ENCODE measurements at places on chromosomes 16 and 17.
A peak's percentile ranks its signal among the peaks of the same experiment; 100 is the strongest.

DNA sequence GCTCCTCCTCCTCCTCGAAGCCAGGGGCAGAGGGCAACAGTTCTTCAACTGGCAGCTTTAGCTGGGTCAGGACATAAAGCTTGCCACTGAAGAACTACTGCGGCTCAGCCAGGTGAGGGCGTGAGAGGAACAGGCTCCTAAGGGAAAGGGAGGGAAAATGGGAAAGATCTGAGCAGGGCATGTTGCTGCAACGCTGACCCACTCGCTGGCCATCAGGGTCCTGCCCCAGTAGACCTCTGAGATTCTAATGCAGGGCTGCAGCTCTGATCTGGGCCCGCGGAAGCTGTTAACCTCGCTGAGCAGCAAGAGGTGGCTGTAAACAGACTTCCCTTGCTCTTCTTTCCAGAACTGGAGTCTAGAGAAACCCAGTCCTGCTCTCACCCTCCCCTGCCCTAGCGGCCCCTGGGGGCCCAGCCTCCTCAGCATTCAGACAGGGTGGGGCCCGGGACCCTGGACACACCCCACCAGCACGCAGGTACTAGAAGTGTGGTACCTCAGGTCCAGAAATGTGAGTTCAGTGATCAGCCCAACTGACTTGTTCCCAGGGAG, 3.8 kb upstream of the TLCD2 start:
- no peak for DNase-seq

GRCh38 chr17:36849871-36850348, 87.4 kb upstream of the LHX1 start:
- peak; percentile 49 for DNase-seq

GRCh38 chr16:83734136-83734535, 73.6 kb upstream of the HSBP1 start:
- no peak for DNase-seq

DNA sequence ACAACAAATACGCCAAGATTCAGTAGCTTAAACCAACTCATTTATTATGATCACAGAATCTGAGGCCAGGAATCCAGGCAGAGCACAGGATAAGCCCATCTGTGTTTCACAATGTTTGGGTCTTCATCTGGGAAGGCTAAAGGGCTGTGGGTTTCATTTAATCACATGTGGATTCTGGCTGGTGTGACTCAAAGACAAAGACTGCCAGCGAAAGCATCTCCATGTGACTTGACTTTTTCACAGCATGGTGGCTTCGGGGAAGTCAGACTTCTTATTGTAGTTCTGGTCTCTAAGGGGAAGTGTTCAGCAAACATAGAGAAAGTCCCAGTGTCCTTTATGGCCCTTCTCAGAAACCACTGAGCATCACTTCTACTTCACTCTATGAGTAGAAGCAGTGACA, 1014.4 kb upstream of the GOT2 start:
- DNase-seq: no peak

DNA sequence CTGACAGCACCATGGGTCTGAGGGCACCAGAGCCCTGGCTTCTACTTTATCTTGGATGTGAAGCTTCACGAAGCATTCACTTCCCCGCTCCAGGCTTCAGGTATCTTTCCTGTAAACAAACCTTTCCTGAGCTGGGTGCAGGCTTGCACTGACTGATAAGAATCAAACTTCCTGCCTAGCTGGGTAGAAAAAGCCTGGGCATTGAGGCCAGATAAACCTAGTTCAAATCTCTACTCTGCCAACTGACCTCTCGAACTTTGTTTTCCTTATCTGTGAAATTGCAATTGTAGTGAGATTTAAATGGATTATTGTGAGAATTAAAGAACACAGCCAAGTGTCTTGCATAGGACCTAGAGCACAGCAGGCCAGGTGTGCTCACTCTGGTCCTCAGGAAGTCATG, 2.9 kb upstream of the TMEM208 start:
- no peak for DNase-seq

DNA sequence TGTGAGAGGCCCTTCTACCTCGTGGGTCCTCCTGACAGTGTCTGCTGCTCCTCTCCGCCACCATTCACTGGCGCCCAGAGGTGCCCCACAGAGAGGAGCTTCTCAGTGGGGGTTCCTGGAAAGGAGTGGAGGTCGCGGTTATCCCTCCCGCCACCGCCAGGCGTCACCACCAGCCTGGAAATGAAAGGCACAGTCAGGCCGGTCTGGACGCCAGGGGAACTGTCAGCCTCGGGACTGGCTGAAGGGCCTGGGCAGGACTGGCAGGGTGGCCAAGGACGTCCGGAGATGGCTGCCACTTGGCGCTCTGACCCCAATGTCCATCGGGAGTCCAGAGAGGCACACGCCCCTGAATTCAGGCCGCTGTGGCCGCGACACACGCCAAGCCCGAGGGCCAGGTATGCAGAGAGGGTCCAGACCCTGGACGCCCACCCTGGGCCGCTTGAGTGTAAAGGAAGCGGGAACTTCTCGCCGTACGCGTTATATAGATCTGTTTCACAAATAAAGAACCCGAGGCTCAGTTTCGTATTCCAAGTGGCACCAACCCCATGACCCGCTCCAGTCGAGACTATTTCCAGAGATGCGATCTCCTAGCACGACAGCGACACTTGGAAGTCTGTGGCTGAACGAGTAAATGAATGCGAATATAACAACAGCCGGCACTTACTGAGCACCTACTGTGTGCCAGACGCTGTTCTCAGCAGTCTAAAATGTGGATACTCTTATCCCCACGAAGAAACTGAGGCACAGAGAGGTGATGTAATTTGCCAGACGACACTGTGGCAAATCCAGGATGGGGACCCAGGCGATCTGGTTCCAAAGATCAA, 7.6 kb upstream of the NXPH3 start:
- DNase-seq: peak; percentile 32

- no peak for DNase-seq
These were observed 191.8 kb downstream of the MAP2K6 start for GRCh38 chr17:69606142-69606800.

GRCh38 chr17:39443326-39443725, 7.7 kb downstream of the MED1 start:
- DNase-seq: no peak

DNA sequence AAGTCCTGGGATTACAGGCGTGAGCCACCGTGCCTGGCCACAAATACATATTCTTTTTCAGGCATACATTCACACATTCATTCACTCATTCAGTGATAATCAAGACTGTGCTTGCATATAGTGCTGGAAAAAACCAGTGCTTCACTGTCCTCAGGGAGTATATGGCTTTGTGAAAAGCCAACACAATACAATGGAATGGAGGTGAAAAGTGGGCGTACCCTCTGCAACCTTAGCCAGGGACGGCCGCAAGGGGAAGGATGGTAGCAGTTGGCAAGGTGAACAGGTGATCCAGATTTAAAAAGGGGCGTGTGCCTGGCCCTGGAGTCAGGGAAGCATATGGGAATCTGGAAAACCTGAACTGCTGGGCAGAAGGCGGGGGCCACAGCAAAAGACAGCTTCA, 18.1 kb upstream of the GAN start:
- no peak for DNase-seq

DNA sequence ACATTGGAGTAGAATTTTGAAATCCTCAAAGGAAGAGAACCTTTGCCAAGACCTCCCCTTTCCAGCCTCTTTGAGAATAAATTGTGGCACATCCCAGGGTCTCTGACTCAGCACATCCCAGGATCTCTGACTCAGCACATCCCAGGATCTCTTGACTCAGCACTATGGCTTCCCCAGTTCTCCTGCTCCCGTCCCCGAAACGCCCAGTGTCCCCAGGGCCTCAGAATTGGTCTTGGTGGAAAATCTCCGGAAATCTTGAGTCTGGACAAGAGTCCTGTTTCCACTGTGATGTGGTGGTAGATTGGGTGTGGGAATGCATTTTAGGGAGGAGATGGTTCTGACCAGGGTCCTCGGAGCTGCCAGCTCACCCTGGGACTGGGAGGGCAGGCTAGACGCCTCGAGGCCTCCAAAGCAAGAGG, 19.2 kb downstream of the PLXDC1 start:
- DNase-seq: no peak

GRCh38 chr16:70728150-70728549, 42.3 kb upstream of the MTSS2 start:
- no peak for DNase-seq

DNA sequence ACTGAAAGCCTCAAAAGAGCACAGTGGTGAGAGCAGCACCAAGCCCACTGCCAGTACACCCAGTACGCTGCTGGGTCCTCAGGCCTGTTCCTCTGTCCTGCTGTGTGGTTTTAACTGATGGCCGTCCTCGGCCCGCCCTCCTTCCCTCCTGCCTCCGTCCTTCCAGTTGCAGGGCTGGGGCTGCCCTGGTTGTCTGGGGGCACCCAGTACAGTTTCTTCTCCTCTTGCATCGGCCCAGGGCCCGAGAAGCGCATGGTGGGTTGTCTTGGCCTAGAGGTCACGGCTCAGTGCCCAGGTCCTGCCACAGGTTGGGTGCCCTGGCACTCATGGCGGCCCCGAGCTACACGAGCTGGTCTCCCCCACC, 70.8 kb upstream of the KCTD5 start:
- no peak for DNase-seq

DNA sequence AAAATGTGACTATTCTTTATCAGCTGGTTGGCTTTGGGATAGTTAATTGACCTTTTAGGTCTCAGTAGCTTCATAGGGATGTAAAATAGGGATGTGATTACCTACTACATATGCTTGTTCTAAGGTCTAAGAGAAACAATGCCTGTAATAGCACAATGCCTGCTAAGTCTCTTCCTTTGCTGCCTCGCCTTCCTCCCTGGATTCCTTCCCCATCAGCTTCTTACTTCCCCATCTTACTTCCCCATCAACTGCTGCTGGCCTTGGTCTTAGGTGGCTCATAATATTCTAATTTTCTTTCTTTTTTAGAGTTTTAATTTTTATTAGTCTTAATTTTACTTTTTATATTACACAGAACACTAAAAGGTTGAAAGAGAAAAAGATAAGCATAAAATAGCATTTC, 59.2 kb upstream of the GOT2 start:
- no peak for DNase-seq

GRCh38 chr16:71428883-71429282, 13.0 kb downstream of the TLE7 start:
- DNase-seq: no peak

- no peak for DNase-seq
These were observed 4.3 kb upstream of the SGF29 start for GRCh38 chr16:28549301-28549899.

GRCh38 chr17:79490530-79490929, 120.3 kb downstream of the RBFOX3 start:
- DNase-seq: no peak
